A673 (cell line): ENCODE measurements at places on chromosomes 2 and 18.

DNA sequence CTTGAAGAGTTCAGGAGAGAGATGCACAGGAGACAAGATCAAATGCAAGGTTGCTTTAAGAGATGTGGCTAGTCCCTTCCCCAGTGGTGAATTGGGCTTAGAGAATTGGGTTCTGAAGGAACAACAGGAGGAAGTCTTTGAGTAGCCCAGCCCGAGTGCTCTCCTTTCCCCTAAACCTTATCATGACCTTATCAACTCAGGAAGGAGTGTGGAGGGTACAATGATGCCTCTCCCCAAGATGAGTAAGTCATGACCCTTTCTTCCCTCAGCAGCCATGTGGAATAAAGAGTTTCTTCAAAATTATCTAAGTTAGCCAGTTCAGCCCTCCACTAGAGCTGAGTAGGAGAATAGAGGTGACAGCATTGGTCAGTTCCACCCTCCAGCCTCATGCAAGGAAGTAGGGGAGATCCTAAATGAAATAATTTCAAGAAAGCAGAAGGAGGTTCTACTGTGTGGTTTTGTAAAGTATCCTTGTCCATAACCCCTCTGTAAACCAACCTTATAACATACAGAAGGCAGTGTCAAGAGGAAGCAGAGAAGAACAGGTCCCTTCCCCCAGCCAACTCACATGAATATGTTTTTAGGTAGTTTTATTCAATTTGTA lies 88.4 kb downstream of the ARHGAP15 start:
- no peak for DNase-seq

DNA sequence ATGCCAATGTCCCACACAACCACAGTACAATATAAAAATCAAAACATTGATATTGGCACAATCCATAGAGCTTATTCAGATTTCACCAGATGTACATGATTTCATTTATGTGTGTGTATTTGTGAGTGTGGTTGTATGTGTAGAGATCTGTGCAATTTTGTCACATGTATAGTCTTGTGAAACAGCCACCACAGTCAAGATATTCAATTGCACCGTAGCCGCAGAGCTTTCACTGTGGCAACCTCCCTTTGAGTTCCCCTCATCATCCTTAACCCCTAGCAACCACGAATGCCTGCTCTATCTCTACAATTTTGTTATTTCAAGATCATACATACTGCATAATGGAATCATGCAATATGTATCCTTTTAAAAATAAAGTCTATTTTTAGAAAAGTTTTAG lies 391.3 kb downstream of the SETBP1 start:
- no peak for DNase-seq

- peak; percentile 33 for DNase-seq
These were observed 915 bp downstream of the CUL3 start for GRCh38 chr2:224584111-224584784.

DNA sequence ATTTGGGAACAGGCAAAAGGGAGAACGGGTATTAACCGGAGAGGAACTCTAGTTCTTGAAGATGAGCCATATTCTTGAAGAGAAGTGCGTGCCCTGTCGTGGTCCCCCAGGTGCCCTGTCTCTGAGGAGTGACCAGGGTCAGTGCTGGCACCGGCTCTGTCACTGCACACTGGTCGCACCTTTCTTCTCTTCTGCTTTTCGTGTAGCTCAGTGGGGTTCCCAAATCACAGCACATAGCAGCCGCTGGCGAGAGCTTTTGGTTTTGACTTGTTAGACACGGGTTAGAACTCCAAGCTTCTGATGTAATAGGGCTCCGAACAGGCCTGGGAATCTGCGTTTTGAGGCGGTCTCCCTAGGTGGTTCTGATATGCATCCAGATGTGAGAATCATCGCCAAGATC lies 18.4 kb upstream of the LRRTM1 start:
- DNase-seq = no peak

DNA sequence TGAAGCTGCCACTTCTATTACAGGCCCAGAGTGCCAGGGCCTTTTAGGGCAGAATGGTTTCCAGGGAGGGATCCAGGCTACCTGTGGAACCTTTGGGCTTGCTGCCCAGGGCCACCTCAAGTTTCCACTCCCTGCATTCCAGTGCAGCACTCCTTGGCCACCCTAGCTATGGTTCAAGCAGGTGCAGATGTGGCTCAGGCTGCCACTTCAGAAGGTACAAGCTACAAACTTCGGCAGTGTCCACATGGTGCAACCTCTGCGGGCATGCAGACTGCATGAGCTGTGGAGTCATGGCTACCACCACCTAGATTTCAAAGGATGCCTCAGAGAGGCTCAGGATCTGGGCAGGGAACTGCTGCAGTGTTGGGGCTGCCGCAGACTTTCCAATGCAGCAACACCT lies 248.1 kb upstream of the UBE2E3 start:
- no peak for DNase-seq

DNA sequence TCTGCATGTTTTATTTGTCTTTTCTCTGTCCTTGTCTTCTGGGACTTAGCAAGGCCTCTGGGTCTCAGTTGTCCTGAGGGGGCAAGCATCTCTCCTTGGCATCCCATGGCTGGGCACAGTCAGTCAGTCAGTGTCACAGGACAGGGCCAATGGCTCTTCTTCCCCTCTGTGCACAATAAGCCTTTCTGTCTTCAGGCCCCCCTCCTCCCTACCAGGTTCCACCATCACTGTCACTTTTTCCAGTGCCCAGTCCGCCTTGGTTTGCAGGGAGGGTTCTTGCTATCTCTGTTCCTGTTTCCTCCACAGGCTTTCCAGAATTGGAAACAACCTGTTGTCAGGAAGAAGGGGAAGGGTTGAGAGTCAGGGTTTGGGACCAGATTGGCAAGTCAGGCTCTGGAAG lies 1.7 kb upstream of the VAMP5 start:
- no peak for DNase-seq

- DNase-seq = no peak
These were observed 266.6 kb downstream of the ETAA1 start for GRCh38 chr2:67663776-67664175.

DNA sequence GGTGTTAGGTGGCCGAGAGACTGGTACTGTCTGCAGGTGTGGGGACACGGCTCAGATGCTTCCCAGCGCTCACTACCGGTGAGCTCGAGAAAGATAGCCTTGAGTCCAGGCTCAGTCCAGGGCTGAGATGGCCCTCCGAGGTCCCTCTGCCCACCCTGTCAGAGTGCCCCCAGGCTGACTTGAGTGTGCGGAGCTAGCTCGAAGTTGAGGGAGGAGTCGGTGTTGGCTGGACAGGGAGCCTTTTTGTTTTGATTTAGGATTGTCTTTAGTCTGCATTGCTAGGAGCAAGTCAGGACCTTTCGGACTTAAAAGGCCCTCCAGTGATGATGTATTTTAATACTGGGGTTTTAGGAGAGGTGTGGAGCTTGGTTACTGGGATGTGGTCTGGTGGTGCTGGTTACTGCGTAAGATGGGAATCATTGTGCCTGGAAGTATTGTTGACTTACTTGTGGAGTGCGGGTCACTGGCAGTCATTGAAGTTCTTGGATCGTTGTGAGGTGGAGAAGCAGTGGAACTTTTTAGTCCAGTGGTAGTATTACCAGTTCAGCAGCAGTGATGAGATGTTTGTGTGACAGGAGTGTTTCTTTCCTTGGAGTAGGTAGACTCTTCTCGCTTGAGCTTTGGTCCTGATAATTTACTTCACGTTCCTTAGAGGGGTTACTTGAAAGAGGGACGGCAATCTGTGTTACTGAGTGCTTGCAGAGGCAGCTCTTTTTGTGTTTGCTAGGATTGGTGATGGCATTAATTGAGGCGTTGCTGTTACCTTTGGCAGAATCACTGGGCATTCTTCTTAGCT lies 633 bp downstream of the KIAA1328 start:
- DNase-seq = no peak

DNA sequence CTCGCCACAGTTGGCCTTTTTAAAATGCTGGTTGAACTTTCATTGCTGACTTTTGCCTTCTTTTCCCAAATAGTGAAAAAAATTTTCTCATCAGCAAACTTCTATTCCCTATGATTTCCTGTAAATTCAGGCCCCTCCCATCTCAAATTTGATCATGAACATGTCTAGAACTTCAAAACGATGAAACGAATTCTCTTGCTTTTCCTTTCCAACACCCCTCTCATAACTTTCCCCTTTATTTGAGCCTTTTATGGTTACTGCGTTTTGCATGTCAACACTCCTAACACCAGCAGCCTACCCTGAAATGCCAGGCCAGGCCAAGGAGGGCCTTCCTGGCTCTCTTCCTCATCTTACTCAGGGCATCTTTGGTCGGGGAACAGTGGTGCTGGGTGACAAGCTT lies 1.7 kb upstream of the HOXD13 start:
- DNase-seq = no peak

- DNase-seq = no peak
These were observed 54.8 kb upstream of the EML6 start for GRCh38 chr2:54668711-54669110.

DNA sequence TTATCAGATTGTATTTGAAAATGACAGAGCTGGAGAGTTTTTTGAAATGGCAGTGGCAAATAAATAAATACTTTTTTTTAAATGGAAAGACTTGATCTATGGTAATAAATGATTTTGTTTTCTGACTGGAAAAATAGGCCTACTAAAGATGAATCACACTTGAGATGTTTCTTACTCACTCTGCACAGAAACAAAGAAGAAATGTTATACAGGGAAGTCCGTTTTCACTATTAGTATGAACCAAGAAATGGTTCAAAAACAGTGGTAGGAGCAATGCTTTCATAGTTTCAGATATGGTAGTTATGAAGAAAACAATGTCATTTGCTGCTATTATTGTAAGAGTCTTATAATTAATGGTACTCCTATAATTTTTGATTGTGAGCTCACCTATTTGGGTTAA lies 30.9 kb downstream of the CD28 start:
- DNase-seq = no peak

- DNase-seq = peak; percentile 34
These were observed 83.7 kb downstream of the EN1 start for GRCh38 chr2:118763797-118764196.

DNA sequence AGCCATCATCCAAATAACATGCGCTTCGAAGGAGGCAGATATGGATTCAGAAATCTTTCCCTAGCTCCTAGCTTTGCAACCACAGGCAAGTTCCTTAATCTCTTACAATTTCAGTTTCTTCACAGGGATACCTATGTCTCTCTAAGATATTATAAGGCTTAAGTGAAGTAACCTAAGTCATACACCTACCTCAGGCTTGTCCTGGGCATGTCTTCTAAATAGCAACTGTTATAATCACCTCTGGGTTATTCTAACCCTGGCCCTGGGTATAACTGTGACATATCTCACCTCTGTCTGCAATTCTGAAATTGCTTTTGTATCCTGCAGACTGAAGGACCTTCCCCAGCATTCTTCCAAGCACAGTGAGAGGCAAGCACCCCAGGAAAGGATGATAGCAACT lies 8.3 kb upstream of the TBC1D8 start:
- DNase-seq = no peak

DNA sequence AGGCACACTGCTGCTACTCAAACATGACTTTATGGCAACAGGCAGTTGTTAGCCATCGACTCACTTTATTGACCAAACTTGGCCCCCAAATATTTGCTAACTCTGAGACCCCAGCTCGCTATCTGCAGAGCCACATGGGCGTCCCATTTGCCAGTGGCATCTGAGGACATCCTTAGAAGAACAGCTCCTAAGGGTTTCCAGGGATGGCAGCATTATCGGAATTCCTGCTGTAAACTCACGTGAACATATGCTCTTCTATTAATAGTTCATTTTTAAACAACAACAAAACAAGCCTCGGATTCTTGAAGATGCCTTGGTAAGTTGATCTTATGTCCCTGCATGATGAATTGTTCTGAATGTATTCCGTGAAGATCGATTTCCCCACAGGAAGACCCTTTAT lies 181.0 kb downstream of the LDLRAD4 start:
- no peak for DNase-seq

- DNase-seq = no peak
These were observed 244.5 kb upstream of the PKDCC start for GRCh38 chr2:41803361-41803760.
